A549 treated with DMSO at 1 μM for 4 hours (cell line): ENCODE measurements at places on chromosomes 3 and 15. TPM values are rescaled to one million over a fixed set of nuclear protein-coding genes. Genes with fewer than 3 reads are reported as not detected.

The IGSF10 gene
- 0.53 to 0.81 TPM (median 0.76 TPM) in 5 replicates for total RNA-seq

The MED12L gene
- 0.30 to 0.72 TPM (median 0.60 TPM) in 5 replicates for total RNA-seq

The SLC24A5 gene
- total RNA-seq = not detected in 5 replicates

The ERC2 gene
- 0.10 to 0.30 TPM (median 0.23 TPM) in 3 of 5 replicates, not detected in the others for total RNA-seq

The COL6A5 gene
- total RNA-seq = not detected in 5 replicates

The MEIS2 gene
- total RNA-seq = 8.2 to 10.5 TPM (median 9.5 TPM) in 5 replicates

The COPG1 gene
- 77.0 to 92.2 TPM (median 77.4 TPM) in 5 replicates for total RNA-seq

The RETNLB gene
- not detected in 5 replicates for total RNA-seq

The RTP3 gene
- not detected in 5 replicates for total RNA-seq

The CKMT1A gene
- 2.2 to 3.1 TPM (median 2.7 TPM) in 5 replicates for total RNA-seq

The CRYGS gene
- total RNA-seq = 0.46 to 0.77 TPM (median 0.73 TPM) in 5 replicates

The CYP11A1 gene
- total RNA-seq = not detected in 5 replicates

The GATM gene
- total RNA-seq = 2.3 to 3.1 TPM (median 2.5 TPM) in 5 replicates

The LRRC49 gene
- total RNA-seq = 3.6 to 5.4 TPM (median 4.8 TPM) in 5 replicates

The TWF2 gene
- 59.9 to 79.9 TPM (median 69.8 TPM) in 5 replicates for total RNA-seq

The IL5RA gene
- not detected in 5 replicates for total RNA-seq

The AGTR1 gene
- total RNA-seq = 0.44 to 0.61 TPM (median 0.48 TPM) in 5 replicates

The RTP1 gene
- total RNA-seq = not detected in 5 replicates

The TMEM158 gene
- 15.8 to 30.6 TPM (median 22.0 TPM) in 5 replicates for total RNA-seq

The CMC1 gene
- 43.2 to 51.9 TPM (median 50.8 TPM) in 5 replicates for total RNA-seq

The GOLGA6B gene
- 0.06 to 0.09 TPM in 2 of 5 replicates, not detected in the others for total RNA-seq

The FAM43A gene
- total RNA-seq = 2.8 to 4.6 TPM (median 4.0 TPM) in 5 replicates

The CTXN2 gene
- 0.02 to 0.04 TPM in 2 of 5 replicates, not detected in the others for total RNA-seq

The CFAP20DC gene
- total RNA-seq = 1.7 to 3.7 TPM (median 2.7 TPM) in 5 replicates

The CNTN6 gene
- total RNA-seq = not detected in 5 replicates

The APOD gene
- total RNA-seq = 0.48 to 0.95 TPM (median 0.55 TPM) in 5 replicates

The NSMCE3 gene
- total RNA-seq = 14.8 to 17.3 TPM (median 15.3 TPM) in 5 replicates

The RNU5B-1 gene
- total RNA-seq = not detected in 5 replicates

The ZCWPW2 gene
- 0.08 to 0.15 TPM in 2 of 5 replicates, not detected in the others for total RNA-seq

The RASGRF1 gene
- total RNA-seq = 0.22 to 0.55 TPM (median 0.39 TPM) in 5 replicates

The ACKR2 gene
- 0.07 TPM in 1 of 5 replicates, not detected in the others for total RNA-seq

The TGM4 gene
- 0.05 to 0.09 TPM (median 0.07 TPM) in 3 of 5 replicates, not detected in the others for total RNA-seq

The AGBL1 gene
- not detected in 5 replicates for total RNA-seq

The PLSCR5 gene
- total RNA-seq = not detected in 5 replicates

The TMIE gene
- 0.07 to 0.30 TPM (median 0.16 TPM) in 5 replicates for total RNA-seq

The BCHE gene
- 1.1 to 1.2 TPM (median 1.1 TPM) in 5 replicates for total RNA-seq

The ARHGEF3 gene
- total RNA-seq = 5.9 to 9.7 TPM (median 8.1 TPM) in 5 replicates

The GOLGA8F gene
- total RNA-seq = not detected in 5 replicates

The KY gene
- total RNA-seq = 0.07 to 0.14 TPM (median 0.09 TPM) in 3 of 5 replicates, not detected in the others

The FOXL2 gene
- 3.4 to 4.9 TPM (median 4.6 TPM) in 5 replicates for total RNA-seq

The P2RY13 gene
- total RNA-seq = not detected in 5 replicates

The MIX23 gene
- 53.4 to 63.8 TPM (median 55.6 TPM) in 5 replicates for total RNA-seq

The FRMD4B gene
- 1.1 to 2.3 TPM (median 1.9 TPM) in 5 replicates for total RNA-seq

The KIF7 gene
- total RNA-seq = 3.9 to 4.9 TPM (median 4.3 TPM) in 5 replicates

The LDHAL6B gene
- not detected in 5 replicates for total RNA-seq

The MYO5C gene
- 4.8 to 6.1 TPM (median 6.0 TPM) in 5 replicates for total RNA-seq

The CXCR6 gene
- not detected in 5 replicates for total RNA-seq

The RYK gene
- total RNA-seq = 28.9 to 34.4 TPM (median 33.6 TPM) in 5 replicates

The ANKRD63 gene
- 0.11 to 0.28 TPM (median 0.20 TPM) in 5 replicates for total RNA-seq

The EIF4E3 gene
- 2.6 to 4.2 TPM (median 3.7 TPM) in 5 replicates for total RNA-seq

The PPP1R14D gene
- total RNA-seq = 0.19 to 0.35 TPM (median 0.28 TPM) in 3 of 5 replicates, not detected in the others

The UMPS gene
- 50.0 to 53.1 TPM (median 52.6 TPM) in 5 replicates for total RNA-seq
